H4 (cell line): ENCODE measurements at places on chromosomes 1 and 21.

GRCh38 chr21:32382108-32382644 lies 10.6 kb downstream of the URB1 start:
- DNase-seq: no peak

GRCh38 chr21:31772674-31773555 lies 41.0 kb upstream of the SCAF4 start:
- no peak for DNase-seq

- DNase-seq: no peak
Observed at GRCh38 chr1:72482736-72483413, 200.5 kb upstream of the NEGR1 start.

DNA sequence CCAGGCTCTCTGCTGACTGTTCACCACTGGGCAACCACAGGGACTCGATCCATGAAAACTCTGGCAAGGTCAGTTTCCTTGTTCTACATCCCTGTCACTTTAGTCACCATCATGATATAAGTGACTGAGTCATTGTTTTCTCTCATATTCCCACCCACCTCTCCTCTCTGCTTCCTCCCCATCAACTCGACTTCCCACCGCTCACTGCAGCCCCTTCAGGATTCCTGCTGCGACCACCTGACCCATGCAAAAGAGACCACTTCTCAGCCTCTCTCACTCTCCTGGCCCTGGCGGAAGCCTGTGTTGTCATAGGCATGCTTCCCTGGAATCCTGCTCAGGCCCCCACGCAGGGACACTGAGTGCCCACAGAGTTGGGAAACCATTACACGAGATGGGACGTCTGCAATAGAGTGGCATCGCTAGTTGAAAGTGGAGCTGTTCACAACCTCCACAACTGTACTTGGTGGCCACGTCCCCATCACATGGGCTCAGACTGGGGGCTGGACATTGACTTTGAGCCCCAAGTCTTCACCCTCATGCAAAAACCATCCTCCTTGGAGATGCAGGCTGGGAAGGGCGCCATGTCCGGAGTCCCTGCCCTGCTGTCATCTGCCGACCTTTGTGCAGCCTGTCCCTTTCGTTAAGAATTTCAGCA lies 1.8 kb upstream of the TFF2 start:
- DNase-seq: no peak

DNA sequence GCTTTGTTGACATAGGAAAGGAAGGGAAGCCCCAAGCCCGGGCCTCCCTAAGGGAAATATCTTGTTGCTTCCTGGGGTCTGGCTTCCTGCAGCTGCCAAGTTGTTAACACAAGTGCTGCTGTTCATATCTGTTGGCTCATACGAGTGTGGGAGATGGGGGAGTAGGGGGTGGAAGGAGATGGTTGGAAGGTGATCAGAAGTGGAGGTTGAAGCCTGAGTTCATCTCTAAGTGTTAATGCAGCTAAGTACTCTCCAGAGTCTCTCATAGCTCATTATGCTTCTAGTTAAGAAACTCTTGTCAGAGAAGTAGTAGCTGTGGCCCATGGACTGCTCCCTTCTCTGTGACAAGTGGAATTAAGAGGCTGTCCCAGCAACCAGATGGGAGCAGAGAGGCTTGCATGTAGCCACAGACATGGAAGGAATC lies 319.2 kb upstream of the SPAG17 start:
- no peak for DNase-seq

GRCh38 chr1:26970810-26971209 lies 10.5 kb upstream of the KDF1 start:
- no peak for DNase-seq

- DNase-seq: no peak
Observed at GRCh38 chr1:42933610-42934491, 24.8 kb downstream of the SLC2A1 start.

- DNase-seq: no peak
Observed at GRCh38 chr1:181015251-181015615, 7.4 kb downstream of the STX6 start.

DNA sequence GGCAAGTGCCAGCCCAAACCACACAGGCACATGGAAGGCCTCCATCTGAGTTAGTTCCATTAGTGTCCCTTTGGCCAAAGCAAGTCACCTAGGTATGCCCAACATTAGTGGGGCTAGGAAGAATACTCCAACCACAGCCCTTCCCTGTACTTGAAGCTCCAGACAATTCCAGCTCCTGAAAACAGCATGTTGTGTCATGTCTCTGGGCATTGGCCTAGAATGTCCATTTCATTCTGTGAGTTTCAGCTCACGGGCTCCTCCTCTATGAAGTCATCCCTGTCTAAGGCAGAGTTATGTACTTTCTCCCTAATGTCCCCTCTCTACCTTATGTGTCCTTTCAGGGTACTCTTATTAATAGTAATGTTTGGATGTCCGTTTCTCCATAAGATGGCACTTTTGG lies 96.5 kb upstream of the SPATA6 start:
- no peak for DNase-seq

DNA sequence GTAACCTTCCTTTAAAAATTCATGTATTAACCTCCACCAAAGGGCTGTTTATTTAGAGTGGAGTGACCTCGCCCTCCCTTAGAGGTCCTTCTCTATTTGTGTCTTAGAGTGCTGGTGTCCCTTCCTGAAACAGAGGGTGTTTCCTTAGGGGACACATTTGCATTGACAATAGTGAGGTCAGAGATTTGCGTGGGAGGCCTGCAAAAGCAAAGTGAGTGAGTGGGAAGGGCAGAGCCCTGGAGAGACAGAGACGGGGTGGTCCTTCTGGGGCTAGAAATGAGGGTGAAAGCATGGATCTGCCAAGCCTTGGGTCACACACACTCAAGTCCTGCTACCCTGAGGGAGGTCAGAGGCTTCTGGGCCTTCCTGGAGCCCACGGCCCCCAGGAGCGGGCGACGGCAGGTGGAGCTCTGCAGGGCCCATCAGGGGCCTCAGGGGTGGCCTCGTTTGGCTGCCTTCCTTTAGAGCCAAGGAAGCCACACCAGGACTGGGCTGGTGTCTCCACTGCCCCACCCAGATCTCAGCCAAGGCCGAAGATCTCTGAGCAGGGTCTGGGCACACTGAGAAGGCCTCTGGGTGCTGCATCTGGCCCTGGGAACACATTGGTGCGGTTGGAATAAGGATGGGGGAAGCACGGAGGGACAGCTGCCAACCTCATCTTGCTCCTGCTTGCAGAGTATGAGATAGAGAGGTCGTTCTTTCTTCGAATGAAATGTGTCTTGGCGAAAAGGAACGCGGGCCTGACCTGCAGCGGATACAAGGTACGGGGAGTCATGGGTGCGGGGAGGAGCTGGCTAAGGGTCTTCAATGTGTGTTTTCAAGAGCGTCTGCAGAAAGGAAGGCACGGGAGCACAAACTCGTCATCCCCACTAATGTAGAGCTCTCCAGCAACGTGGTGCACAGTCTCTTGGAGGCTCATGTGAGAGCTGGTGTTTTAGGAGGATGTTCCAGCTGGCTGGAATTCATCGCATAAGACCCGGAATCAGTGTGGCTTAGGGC lies 23.8 kb downstream of the SIM2 start:
- no peak for DNase-seq

DNA sequence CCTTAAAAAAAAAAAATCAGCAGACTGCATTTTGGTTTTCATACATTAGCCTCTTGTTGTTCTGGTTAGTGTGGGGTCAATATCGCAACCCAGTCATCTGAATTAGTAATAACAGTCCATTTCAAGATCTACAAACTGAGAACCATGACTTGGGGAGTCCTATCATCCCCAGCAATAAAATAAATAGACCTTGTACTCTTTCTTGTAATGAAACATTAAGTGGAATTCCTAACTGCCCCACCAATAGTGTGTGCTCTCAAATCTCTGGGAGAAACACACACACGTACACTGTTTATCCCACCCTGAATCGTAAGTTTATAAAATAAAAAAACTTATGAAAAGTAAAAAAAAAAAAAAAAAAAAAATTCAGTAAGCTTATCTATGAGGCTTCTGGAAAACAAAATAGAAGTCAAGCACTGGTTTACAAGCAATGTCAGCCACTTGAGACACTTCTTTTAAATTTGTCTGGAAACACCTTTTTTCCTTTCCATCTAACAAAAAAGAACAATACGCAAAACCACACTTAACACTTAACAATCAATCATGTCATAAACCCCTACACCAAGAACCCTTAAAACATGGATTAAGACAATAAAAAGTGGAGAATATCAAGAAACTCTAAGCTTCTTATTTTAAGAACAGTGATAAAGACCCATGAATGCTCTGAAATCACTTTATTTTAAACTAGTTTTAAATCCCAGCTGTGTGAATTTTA lies 53.1 kb downstream of the PUM1 start:
- DNase-seq: no peak

DNA sequence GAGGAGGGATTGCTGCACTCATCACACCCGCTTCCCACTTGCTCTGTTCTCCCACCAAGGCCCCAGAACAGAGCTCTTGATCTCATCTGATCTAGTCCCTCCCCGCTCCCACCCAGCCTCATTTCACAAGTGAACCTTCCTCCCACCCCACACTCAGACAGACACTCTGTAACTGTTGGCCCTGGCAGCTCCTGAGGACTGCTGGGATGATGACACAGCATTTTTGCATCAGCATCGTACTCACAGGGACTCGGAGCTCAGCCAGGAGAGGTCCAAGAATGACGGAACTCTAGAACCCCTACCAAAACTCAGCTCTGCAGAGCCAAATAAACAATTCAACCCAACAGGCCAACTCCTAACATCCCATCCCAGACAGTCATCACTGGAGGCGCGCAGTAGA lies 11.2 kb upstream of the ZNF124 start:
- DNase-seq: no peak

DNA sequence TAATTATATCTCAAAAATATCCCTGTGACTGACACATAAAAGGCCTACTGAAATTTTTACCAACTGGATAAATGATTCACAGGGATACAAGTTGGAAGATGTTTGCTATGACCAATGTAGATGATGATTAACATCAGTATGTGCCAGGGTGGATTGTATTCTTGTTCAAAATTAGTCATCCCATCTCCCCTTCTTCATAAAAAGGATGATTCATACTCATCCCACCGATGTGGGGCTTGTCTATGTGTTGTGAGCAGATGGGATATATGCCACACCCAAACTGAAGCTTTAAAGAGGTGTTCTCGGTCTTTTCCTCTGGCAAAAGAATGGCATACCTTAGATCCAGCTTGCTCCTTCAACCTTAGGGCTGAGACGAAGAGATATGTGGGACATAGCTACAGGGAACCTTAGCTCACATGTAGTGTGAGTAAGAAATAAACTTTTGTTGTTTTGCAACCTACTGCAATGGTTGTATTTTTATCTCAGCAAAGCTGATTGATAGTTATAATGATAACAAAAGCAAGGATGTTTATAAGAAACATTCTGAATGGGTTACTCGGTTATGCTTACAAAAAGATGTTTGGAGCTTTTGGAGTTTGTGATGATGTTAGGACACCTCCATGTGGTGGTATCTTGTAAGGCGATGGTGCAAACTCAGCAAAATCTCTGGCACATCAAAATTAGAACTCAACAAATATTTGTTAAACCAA lies 29.4 kb downstream of the SPATA17 start:
- DNase-seq: peak; percentile 25

DNA sequence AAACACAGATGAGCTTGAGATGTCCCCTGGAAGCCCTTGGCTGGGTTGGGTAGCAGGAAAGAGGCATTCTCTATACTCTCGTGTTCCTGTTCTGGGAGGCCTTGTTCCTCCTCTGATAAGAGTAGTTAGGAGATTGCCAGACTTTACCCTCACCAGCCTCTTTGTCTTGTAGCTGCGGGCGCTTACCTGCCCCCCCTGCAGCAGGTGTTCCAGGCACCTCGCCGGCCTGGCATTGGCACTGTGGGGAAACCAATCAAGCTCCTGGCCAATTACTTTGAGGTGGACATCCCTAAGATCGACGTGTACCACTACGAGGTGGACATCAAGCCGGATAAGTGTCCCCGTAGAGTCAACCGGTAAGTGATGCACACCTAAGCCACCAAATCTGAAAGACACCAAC lies 5.2 kb downstream of the AGO1 start:
- no peak for DNase-seq

GRCh38 chr1:12480748-12481362 lies 137.2 kb downstream of the DHRS3 start:
- DNase-seq: peak; percentile 82

GRCh38 chr1:192700834-192701271 lies 64.9 kb downstream of the RGS13 start:
- DNase-seq: peak; percentile 85

DNA sequence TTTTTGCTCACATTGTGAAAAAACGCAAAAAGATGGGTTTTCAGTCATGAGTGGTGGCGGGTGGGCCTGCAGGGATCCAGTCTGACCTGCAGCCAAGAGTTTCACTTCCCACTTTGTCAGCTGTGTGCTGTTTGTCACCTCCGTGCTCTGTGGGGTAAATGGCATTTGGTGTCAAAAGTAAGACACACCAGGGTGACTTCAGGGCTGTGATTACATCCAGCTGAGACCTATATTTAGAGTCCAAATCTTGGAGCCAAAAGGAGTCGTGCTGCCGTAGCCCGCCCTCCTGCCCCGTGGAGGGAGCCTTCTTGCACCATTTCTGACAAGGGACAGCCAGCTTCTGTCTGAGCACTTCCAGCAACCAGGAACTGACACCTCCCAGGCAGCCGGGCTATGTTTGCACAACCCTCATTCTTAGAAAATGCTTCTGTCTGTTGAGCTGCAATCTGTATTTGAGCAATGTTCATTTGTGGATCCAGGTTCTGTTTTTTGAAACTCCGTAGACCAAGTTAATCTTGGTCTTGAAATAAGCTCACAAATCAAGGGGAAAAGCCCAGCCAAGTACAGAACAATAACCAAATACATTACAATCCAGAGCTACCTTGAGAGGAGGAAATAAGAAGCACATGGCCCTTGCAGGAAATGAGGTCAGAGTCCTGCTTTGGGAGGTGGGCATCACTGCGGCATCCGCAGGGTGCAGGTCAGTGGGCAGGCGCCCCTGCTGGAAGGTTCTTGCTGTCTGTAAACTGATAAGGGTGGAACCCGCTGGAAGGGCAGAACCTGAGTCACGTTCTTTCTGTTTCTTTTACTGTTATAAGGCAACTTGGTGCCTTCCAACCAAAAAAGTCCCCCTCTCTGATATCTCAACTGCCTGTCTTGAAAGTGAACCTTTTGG lies 14.4 kb downstream of the ABCG1 start:
- DNase-seq: peak; percentile 57

- DNase-seq: peak; percentile 76
Observed at GRCh38 chr21:33198346-33199099, 31.2 kb upstream of the IFNAR2 start.

GRCh38 chr1:174433451-174433850 lies 14.3 kb upstream of the GPR52 start:
- no peak for DNase-seq

DNA sequence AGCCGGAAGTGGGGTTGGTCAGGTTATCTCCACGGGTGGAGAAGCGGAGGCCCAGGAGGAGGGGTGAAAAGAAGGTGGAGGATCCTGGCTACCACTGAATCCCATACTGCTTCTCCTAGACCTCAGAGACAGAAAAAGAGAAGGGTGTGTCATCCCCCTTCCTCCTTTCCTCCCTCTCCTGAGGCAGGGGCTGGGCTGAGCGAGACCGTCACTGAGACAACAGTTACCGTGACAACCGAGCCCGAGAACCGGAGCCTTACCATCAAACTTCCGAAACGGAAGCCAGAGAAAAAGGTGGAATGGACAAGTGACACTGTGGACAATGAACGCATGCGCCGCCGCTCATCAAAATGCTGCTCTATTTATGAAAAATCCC lies 42.1 kb upstream of the NBPF3 start:
- DNase-seq: no peak

GRCh38 chr21:32733356-32733755 lies 5.5 kb upstream of the SYNJ1 start:
- DNase-seq: no peak
